ENCODE measurements at places on chromosomes 5 and 9.

- no peak for DNase-seq
These were observed 36.2 kb upstream of the CXXC5 start for GRCh38 chr5:139611703-139612584.

- DNase-seq: no peak
These were observed 327.2 kb downstream of the GLIS3 start for GRCh38 chr9:3972687-3973086.

- no peak for DNase-seq
These were observed 31.6 kb upstream of the ADAMTS2 start for GRCh38 chr5:179376701-179377420.

DNA sequence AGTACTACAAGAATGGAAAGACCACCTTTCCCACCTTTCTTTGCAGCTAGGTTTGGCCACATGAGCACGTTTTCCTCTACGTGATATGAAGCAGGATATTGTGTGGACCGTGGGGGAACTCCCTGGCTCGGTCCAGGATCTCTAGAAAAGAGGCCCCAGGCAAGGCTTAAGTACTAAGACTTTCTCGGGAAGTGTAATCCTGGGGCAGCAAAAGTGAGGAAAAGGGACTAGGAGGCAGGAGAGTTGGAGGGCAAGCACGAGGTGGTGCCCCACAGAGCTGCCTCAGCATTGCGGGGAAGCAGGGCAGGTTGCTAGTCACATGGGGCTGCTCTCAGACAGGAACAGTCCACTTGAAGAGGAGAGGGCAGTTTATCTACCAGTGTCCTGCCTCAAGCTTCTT, 235.1 kb downstream of the GADD45G start:
- DNase-seq: no peak

- no peak for DNase-seq
These were observed 15.3 kb downstream of the ZNF510 start for GRCh38 chr9:96762568-96762967.

DNA sequence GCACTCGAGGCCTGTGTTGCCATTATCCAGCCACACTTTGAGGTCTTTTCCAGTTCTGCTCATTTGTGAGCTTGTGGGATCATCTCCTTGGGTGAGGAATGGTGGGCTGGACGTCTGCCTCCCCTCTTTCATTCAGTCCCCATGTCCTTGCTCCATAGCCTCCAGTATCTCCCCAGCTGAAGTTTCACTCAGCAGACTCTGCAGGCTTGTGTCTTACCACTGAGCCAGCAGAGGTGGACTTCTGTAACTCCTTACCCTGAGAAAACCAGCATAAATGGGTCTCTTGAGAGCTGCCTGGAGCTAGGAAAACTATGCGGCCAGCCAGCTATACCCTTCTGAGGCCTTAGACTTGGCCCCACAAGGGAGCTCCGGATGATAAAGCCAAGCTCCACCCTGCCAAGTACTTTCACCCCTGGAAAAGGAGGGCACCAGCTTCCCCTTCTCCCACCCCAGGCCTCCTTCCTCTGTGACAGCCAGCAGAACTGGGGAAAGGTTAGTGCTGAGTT, 12.2 kb downstream of the IRF1 start:
- no peak for DNase-seq

DNA sequence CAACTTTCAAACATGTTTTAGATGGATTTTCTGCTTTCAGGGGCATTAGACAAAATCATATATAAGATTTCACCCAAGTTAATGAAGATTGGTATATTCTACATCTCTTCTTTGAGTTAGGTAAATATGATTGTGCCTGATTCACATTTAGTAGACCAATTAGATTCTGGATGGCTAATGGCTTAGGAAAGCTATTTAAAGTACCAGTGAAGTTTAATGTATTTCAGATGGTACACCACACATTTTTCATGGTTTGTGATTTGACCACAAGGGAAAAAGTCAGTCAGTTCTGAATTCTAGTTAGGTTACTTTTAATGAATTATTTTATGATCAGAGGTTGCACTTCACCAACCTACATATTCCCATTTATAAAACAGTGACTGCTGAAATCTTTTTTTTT, 409.7 kb downstream of the ADGRV1 start:
- no peak for DNase-seq

DNA sequence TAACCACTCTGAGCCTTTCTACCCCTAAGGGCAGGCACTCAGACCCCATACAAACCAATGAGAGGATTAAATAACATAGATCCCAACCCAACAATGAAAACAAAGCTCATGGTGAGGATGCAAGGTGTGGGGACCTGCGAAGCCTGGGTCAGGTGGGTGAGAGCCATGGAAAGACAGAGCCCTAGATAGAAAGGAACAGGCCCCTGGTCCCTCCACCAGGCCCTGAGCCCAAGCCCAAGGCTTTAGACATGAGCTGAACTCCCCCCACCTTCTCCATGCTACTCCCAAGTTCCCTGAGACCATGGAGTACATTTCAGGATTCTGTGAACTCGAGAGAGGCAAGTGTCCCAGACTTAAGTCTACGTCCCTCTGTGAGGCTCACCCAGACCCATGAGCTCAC, 106.5 kb downstream of the SAXO1 start:
- DNase-seq: no peak

- no peak for DNase-seq
These were observed 1.5 kb upstream of the GPRIN1 start for GRCh38 chr5:176611435-176611834.

DNA sequence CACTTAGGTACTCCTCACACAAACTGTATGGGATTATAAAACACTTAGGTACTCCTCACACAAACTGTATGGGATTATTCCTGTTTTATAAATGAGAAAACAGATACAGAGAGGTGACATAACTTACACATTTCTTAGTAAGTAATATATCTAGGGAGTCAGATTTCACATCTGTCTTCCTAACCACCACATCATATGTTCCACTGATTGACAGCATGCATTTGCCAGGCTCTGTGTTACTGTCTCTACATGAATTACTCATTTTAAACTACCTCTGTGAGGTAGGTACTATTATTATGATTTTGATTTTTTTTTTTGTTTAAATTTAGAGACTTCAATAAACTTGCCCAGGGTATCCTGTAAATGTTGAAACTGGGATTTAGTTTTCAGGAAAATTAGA, 232.7 kb downstream of the CCDC171 start:
- DNase-seq: no peak

DNA sequence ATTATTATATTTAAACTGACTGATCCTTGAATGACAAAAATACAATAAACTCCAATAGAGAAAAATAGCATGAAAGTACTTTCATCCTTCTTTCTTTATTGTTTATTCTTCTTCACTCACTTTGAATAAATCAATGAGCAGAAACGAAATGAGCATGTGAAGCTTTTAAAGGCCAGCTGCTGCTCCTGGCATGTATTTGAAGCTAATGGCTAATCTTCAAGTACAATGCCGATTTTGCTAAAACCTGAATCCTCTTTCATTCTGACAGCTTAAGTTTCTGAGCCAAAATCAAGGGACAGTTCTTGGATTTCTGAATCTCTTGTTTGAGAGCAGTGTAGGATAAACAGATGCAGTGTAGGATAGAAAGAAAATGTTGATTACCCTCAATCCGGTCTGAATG, 237.3 kb downstream of the CDH10 start:
- no peak for DNase-seq

- no peak for DNase-seq
These were observed 8.6 kb downstream of the HAPLN1 start for GRCh38 chr5:83711982-83712601.

GRCh38 chr9:83130541-83130940, 67.6 kb upstream of the RASEF start:
- no peak for DNase-seq

- no peak for DNase-seq
These were observed 410.3 kb downstream of the DTWD2 start for GRCh38 chr5:118578093-118578492.

DNA sequence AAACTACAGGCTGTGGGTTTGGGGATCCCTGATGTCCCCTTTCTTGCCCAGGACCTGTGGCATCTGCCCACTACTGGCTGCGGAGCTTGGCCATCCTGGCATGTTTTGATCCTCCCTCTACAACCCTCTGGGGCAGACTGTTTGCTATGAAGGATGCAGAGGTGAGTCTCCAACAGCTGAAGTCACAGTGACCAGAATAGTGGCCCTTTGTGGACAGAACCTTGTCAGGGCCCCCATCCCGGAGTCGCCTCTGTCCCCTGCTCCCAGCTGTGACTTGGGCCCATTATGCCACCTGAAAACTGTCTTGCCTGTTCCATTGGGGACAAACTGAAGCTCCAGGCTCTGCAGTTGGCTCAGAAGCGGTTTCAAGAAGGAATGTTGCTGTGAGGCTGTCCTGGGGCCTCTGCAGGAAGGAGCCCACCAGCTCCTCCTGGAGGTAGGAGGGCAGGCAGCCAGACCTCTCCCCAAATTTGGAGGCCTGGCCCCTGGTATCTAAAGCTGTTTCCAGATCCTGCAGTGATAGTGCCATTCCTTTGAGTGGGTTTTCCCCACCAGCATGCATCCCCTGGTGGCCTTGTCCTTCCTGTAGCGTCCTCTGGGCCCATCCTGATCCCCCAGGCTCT, 93.3 kb downstream of the BARX1 start:
- no peak for DNase-seq

DNA sequence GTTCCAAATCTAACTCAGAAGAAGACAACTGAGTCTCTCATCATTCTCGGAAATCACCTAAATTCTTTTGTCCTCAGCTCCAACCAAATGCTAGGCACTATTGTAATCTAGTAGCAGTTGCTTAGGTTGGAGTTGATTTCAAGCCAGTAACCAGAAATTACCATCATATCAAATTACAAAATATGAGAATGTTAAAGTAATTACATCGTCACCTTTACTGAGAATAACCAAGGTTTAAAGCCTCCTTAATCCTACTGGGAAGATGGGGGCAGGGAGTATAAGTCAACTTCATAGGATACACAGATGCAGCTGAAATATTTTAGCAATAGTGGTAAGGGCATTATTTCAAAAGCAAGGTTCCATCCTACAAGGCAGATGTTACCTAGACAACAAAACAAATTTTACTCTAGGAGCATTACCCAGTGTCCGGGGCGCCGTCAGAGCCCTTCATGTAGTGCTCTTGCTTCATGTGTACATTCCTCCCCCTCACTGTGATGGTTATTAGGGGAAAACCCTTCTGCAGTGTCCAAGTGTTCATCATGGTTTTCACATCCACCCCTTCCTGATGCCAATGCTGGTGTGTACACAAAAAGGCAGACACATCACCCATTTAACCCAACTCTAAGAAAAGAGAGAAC, 19.5 kb downstream of the ERAP1 start:
- no peak for DNase-seq

- DNase-seq: no peak
These were observed 118.7 kb upstream of the BOD1 start for GRCh38 chr5:173735184-173735583.

DNA sequence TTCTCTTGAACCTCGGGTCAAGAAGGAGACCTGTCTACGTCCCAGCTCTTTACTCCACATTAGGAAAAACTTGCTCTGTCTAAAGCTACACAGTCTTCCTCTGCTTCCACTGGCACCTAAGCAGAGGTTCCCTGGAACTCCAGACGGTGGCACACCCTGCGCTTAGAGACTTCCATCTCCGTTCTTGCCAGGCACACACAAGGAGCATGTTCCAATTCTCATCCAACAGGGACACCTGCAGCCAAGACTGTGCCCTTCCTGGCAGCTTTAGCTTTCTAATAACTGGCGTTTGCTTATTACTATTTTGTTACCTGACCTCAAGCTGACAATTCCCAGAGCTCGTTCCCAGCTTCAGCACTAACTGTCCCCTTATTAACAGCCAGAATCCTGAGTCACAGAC, 16.0 kb downstream of the CAPSL start:
- DNase-seq: no peak

- DNase-seq: no peak
These were observed 21.7 kb downstream of the HBEGF start for GRCh38 chr5:140324617-140325241.

GRCh38 chr9:35555881-35556280, 49.2 kb upstream of the TESK1 start:
- DNase-seq: no peak

DNA sequence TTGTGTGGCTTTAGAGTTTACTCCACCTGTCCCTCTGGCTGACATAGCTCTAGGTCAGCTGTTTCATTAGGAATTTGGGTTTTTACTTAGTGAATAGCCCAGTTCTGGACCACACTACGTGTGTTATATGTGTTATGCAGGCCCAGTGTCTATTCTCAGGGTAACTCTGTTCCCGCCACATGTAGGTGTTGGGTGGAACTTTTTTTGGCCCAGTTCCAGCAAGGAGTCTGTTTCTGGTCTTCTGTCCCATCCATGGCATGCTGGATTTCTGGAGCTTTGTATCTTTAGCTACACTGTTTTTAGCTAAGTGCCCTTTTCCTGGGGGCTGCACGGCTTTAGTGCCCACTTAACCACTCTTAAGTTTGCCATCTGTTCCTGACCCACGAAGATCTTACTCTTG, 15.5 kb downstream of the RMI1 start:
- no peak for DNase-seq

- no peak for DNase-seq
These were observed 145.8 kb upstream of the MEF2C start for GRCh38 chr5:89028595-89029285.

- DNase-seq: no peak
These were observed 35.4 kb downstream of the SNX30 start for GRCh38 chr9:112785986-112786385.

- no peak for DNase-seq
These were observed 35.1 kb downstream of the CEMIP2 start for GRCh38 chr9:71733176-71733575.

- no peak for DNase-seq
These were observed 218.1 kb downstream of the AP3B1 start for GRCh38 chr5:78076351-78076750.

GRCh38 chr9:83964973-83965349, 15.1 kb downstream of the HNRNPK start:
- DNase-seq: no peak

- DNase-seq: no peak
These were observed 198.1 kb downstream of the NPR3 start for GRCh38 chr5:32909207-32909606.

DNA sequence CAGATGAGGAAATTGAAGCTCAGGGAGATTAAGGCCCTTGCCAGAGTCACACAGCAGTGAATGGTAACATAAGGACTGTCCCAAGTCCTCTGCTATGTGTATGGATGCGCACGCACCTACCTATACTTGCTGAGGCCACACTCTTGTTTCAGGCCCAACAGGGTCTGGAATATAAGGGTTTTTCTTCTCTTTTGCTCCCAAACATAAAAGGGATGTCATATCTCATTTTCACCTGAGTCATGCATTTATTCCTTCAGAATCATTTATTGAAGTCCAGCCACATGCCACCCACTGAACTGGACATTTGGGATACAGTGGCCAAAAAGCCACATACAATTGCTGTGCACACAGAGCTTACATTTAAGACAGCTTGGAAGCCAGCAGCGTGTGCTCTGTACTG, 92.0 kb downstream of the SH3TC2 start:
- DNase-seq: no peak

DNA sequence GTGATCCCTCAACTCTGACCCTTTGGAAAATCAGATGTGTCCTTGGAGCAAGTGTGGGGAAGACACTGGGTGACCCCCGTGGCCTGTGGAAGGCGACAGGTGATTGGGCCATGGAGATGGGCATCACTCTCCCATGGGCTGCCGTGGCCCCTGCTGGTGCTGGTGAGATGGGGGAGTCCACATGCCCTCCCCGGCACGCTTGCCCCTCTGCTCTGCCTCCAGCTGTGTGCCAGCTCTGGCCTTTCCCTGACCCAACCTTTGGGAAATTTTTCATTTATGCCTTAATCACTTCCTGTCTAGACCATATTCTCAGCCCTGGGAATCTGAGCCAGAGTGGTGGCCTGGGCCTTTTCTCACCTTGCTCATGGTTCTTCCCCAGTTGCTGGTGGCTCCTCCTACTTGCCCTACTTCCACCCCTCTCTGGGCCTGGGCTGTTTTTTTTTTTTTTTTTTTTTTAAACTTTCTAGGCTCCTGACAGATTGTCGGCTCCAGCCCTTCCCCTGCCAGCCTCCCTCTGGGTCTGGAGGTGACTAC, 56.6 kb downstream of the RGS3 start:
- DNase-seq: no peak

Data from GM12891 (cell line).